ENCODE measurements at places on chromosomes 1 and 21.

- DNase-seq, result no peak
Measured at GRCh38 chr1:227793079-227793947, 22.2 kb upstream of the PRSS38 start.

DNA sequence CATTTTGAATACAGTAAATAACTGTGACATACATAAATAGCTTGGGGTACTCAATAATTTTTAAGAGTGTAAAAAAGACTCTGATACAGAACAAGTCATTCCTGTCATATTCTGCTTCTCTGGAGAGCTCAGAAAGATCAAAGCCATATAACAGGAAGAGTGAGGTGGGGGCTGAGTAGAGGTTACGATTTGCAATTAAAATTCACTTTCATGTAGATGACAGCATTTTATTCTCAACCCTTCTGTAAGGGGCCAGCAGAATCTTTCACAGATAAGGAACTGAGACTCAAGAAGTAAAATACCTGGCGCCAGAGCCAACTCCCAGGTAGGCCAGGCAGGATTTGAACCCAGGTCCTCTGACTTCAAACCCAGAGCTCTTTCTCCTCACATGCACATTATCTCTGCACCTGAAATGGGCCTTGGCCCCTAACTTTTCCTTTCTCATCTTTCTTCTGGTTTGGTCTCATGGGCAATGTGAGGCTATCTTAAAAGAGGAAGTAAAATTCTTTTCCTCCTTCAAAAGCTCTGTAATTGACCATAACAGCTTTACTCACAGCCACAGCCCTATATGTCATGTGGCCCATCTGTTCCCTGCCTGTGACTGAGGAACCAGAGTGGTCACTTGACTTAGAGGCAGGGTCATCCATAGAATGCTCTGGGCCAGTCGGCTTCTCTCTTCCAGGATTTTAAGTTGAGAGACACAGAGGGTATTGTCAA lies 80.9 kb upstream of the SYT6 start:
- no peak for DNase-seq

DNA sequence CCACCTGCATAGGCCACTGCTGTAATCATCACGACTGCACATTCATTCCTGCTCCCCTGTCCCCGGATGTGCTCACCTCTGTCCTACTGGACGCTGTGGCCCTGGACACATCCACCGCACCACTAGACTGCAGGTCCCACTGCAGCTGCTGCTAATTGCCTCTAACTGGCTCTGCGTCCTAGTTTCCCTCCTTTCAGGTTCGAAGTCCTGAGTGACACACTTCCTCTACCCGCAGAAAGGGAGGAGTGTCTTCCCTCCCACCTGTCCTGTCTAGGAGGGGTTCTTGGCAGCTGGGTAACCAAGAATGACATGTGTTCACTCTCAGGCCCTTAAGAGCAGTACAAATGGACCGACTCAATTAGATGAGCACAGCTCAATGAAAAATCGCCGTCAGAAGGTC lies 40.5 kb upstream of the ITPKB start:
- no peak for DNase-seq

DNA sequence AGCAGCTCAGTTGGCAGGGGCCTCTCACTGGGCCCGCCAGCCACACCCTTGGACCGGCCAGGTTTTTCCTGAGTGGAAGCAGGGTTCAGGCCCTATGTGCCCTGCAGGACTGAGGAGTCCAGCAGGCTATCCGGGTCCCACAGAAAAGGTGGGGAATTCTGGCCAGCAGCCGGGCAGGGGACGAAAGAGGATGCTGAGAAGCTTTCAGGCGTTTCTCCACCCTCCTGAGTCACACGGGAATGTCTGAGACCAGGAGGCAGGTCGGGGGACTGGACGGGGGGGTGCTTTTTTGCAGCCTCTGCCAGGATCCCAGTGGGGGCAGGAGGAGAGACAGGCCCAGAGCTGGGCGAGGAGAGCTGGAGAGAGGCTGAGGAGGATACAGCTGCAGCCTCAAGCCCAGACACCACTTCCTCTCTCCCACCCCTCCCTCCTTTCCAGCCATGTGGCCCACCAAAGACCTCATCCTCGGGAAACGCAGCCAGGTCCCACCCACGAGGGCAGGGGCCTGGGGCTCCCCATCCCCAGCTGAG lies 105.4 kb downstream of the SPSB1 start:
- DNase-seq, result peak; percentile 53

GRCh38 chr1:1324524-1325287 lies at the start of the genes CPTP and INTS11:
CPTP (plus strand) TSS chr1:1324802; CDS start chr1:1326911, 2,109 bp downstream.
INTS11 (minus strand) TSS chr1:1324660; CDS start chr1:1324608, 52 bp downstream.
- peak; percentile 83 for DNase-seq

- peak; percentile 12 for DNase-seq
Measured at GRCh38 chr1:226001963-226002666, 3.0 kb upstream of the SDE2 start.

- peak; percentile 72 for DNase-seq
Measured at GRCh38 chr1:2279210-2279639, 51.1 kb downstream of the SKI start.

DNA sequence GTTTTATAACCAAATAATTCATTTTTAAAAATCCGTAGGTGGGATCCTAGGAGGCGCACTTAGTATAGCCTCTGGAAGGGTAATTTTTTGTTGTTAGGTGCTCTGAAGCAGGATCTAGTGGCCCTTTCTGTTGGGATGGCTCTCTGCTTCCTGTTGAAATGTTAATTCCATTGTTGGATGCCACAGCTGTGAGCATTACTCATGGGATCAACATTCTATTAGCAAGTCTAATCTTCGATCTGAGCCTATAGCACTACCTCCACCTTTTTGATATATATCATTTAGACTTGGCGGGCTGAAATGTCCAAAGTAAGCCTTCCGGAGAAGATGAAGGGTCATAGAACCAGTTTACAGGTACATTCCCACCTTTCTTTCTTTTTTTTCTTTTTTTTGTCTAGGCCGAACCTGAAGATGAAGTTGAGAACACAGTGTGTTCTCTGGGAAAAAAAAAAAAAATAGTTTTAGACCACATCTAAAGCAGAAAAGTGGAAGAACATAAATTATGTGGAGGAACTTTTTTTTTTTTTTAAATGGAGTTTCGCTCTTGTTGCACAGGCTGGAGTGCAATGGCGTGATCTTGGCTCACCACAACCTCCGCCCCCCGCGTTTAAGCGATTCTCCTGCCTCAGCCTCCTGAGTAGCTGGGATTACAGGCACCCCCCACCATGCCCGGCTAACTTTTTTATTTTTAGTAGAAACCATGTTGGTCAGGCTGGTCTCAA lies 1.4 kb downstream of the CXADR start:
- peak; percentile 14 for DNase-seq

- DNase-seq, result peak; percentile 39
Measured at GRCh38 chr1:244302876-244303609, 148.7 kb downstream of the ADSS2 start.

- DNase-seq, result no peak
Measured at GRCh38 chr1:15332952-15333715, 76.6 kb upstream of the EFHD2 start.

- no peak for DNase-seq
Measured at GRCh38 chr1:157407367-157407766, 144.9 kb downstream of the FCRL5 start.

DNA sequence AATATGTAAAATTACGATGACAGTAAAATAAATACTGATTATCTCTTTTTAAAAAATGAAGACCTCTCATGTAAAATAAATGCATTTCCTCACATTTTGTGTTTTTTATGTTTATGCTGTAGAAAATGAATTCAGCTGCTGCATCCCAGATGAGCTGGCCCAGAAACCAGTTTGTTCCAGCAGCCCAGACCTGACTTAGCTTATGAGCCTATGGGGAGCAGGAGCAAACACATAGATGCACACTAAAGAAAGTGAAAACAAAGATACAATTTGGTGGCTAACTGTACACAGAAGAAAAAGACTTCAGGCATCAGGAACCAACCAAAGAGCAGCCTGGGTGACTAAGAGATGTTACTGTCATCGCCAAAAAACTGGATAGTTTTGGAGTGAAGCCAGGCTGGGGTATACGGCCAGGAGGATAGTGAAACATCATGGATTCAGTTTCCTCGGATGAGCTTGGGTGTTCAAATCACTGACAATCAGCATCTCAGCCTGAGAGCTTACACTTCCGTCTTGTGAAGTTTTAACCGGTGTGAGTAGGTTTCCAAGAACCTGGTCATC lies 113.9 kb upstream of the BACE2 start:
- no peak for DNase-seq

DNA sequence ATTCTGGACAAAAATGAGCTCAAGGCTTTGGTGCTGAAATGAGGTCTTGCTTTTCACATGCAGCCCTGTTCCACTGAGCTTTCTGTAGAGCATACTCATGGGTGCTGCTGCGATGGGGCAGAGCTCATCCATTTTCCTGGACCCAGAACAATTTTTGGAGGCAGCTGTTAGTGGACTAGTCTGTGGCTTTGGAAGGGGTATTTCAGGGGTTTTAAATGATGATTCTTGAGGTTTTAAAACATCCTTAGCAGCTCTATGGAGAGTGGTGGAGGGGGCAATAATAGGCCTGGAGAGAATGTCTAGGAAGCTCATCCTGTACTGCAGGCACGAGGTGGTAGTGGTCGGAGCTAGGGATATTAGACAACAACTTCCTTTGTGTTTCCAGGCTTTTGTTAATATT lies 16.5 kb downstream of the NOS1AP start:
- no peak for DNase-seq

GRCh38 chr1:15836772-15837669 lies 10.5 kb upstream of the SPEN start:
- DNase-seq, result no peak

GRCh38 chr1:56505792-56506743 lies 73.3 kb downstream of the PLPP3 start:
- DNase-seq, result no peak
